Osteoblast (primary cell): ENCODE measurements at places on chromosomes 5 and 9. TPM values are rescaled to one million over a fixed set of nuclear protein-coding genes. Genes with fewer than 3 reads are reported as not detected.

GRCh38 chr9:101562966-101563365, 29.3 kb downstream of the RNF20 start:
- no peak for DNase-seq

The ZNF484 gene
- total RNA-seq: 13.0 and 14.4 TPM in 2 replicates

The RNF183 gene
- total RNA-seq: not detected in 2 replicates

GRCh38 chr9:110452227-110452801, 114.7 kb upstream of the TXNDC8 start:
- DNase-seq: peak; percentile 18

- DNase-seq: no peak
These were observed 179.3 kb downstream of the C9orf152 start for GRCh38 chr9:110028676-110029075.

DNA sequence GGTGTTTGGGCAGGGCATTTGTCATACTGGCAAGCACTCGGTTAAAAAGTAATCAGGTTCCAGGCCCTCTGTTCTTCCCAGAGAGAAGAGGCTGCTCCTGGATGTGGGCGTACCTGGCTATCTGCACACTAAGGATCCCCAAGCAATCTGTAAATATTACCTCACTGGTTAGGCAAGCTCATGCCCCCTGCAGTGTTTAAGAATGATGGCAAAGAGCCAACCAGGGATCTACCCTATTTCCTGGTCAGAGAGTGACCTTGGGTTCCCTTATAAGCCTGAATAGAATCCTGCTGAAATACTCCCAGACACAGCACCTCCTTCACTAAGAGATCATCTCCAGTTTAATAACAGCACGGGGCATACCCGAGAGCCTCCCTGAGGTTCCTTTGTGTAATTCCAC, 181.2 kb downstream of the PIK3R1 start:
- DNase-seq: no peak

DNA sequence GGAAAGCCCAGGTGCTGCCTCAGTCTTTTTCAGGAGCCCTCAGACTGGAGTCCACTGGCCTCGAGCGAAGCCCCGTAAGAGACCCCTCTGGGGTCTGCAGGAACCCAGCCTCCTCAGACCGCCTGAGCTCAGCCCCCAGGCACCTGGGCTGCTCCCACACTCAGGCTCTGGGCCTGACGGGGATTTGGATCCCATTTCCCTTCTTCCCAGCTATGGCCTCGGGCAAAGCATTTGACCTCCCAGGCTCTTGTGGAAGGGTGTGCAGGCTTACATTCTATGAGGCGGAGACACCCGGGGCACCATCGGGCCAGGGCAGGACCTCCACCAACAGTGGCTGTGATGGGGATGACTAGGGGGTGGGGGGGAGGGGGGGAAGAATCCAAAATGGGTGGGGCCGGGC, 4.5 kb downstream of the AGPAT2 start:
- no peak for DNase-seq

- peak; percentile 45 for DNase-seq
These were observed 651 bp downstream of the HRH2 start for GRCh38 chr5:175658299-175659145.

DNA sequence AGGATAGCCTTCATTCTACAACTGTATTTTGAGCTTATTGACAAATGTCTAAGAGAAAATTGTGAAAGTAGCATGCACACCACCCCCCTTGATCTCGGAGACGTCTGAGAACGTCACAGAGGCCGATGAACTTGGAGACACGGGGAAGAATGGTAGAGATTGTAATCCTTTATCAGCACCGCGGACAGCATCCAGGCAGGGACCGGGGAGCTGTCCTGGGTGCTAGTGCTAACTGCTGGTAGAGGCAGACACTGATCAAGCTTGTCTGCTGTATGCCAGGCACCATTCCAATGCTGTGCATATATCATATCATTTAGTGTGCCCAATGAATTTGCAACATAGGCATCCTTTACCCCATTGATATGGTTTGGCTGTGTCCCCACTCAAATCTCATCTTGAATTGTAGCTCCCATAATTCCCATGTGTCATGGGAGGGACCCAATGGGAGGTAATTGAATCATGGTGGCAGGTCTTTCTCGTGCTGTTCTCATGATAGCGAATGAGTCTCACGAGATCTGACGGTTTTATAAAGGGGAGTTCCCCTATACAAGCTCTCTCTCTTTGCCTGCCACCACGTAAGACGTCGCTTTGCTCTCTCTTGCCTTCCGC, 98.8 kb downstream of the LHX2 start:
- peak; percentile 95 for DNase-seq

DNA sequence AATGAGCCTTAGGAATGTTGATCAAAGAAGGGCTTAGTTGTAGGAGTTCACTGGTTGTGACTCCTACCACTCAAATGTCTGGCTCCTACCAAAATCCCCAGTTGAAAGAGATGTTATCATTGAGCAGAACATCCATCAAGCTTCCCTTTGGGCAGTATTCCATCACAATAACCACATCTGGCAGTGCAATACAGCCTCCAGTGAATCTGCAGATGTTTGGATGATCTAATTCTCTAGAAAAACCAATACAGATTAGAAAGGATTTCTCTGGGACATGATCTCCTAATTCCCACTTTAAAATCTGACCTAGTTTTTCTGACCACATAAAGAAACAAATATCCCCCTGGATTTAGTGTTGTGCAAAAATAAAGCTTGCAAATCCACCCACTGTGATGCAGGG, 81.6 kb downstream of the TMEM215 start:
- DNase-seq: no peak

GRCh38 chr5:76556511-76557221, 66.5 kb downstream of the F2RL2 start:
- DNase-seq: no peak

The ROPN1L gene
- total RNA-seq: 0.59 and 0.72 TPM in 2 replicates

- no peak for DNase-seq
These were observed 203.7 kb downstream of the SEMA6A start for GRCh38 chr5:116370886-116371285.

DNA sequence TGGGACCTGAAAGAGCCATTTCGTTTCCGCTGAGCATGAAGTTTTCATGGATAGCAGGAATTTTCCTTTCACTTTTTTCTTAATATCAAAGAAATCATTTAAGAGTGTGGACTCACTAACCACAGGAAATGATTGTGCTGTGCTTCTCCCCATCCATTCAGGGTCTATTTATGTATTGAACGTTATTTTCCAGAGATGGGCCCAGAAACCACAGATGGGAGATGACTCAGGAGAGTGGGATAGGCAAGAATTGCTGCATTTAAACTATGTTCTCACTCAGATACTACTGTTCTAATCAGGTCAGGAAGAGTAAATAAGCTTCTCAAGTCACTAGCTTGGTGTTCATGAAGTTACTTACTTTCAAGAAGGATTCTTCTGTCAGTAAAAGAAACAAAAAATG, 763.8 kb downstream of the DTWD2 start:
- no peak for DNase-seq

GRCh38 chr5:168676501-168676900, 97.3 kb upstream of the PANK3 start:
- no peak for DNase-seq

The NCS1 gene
- total RNA-seq: 43.0 and 49.9 TPM in 2 replicates

DNA sequence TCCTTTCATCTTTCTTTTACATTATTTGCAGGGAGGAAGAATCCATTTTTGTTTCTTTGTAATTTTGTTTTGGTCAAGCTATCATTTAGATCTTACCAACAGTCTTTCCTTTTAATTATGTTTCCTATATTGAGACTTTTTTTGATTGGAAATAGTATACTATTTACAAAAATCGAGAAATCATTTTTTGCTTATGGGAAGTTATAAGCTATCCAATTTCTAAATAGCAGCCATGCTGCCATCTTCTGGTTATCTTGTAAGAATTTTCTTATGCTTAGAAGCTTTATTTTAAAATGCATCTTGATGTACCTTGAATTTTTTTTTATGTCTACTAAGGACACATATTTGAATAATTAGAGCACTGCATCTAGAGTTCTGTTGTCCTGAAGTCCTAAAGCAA, 821.2 kb downstream of the PTPRD start:
- no peak for DNase-seq

The TAF11L10 gene
- total RNA-seq: not detected in 2 replicates

- DNase-seq: peak; percentile 25
These were observed 147.0 kb downstream of the DCP2 start for GRCh38 chr5:113123618-113124017.

GRCh38 chr5:132458651-132459030, 31.9 kb downstream of the IRF1 start:
- DNase-seq: no peak

GRCh38 chr5:172389578-172390112, 64.7 kb downstream of the SH3PXD2B start:
- no peak for DNase-seq

DNA sequence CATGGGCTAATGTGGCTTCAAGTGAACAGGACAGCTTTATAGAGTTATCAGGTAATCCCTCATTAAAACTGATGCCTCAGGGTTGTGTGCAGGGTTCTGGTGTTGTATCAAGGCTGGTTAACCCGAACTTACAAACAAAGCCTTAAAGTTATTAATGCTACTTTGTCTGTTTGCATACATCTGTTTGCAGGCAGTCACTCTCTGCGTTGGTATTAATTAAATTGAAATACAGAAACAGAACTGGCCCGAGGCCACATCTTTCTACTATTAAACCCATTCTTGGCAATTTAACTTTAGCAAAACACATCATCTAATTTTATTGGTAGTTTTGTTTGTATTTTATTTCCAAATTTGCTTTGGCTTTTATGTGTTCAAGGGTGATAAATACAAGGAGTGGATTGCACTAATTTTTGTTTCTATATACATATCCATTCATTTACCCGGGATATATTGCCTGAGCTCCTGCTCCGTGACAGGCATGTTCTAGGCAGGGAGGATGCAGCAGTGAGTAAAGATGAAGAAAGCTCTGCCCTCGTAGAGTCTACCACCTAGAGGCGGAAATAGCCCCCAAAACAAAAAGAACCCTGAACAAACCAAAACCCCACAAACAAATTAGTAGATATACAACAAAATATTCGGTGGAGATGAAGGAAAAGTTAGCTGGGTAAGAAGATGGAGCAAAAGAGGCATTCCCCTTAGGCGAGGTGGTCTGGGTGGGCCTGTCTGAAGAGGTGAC, 164.2 kb downstream of the MACROH2A1 start:
- DNase-seq: peak; percentile 56

The LCN15 gene
- total RNA-seq: not detected in 2 replicates

DNA sequence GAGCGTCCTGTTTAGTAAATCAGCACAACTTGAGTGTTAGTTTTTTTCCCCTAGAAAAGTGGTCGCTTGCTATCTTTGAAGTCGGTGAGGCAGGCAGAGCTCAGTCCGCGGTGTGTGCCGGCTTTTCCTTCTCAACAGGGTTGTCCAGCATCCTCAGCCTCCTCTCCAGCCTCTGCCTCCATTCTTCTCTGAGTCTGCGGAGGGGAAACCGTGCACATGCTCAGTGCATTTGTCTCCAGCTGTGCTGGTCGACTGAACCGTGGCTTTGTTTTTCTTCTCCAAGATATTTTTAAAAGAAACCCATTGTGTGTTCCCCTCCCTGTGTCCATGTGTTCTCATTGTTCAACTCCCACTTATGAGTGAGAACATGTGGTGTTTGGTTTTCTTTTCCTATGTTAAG, 25.3 kb downstream of the FAM240B start:
- no peak for DNase-seq

The IL3 gene
- total RNA-seq: not detected in 2 replicates

- no peak for DNase-seq
These were observed 294.1 kb downstream of the FANCC start for GRCh38 chr9:95023217-95024003.

- DNase-seq: peak; percentile 90
These were observed 116.8 kb downstream of the RGS3 start for GRCh38 chr9:113580041-113580953.

The HSD17B3 gene
- total RNA-seq: under 0.01 TPM in 1 of 2 replicates, not detected in the other

The SHOC1 gene
- total RNA-seq: under 0.01 TPM in 2 replicates

The CLTA gene
- 253 and 262 TPM in 2 replicates for total RNA-seq

DNA sequence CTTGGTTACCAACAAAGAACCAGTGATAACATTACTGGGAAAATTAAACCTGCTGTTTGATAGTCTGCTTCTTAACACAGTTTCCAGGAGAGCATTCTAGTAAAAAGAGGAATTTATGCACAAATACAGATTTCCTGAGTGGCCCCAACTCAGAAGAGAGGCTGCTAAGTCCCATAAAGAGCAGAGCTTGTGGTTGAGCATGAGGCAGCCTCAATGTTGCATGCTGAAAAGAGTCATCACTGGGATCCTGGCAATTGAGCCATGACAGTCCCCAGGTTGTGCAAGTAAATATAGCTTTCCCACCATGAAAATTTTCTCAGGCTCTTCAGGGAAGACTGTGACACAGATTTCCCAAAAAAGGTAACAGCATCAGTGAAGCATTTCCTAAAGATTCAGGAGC, 47.5 kb upstream of the ADRB2 start:
- DNase-seq: no peak

DNA sequence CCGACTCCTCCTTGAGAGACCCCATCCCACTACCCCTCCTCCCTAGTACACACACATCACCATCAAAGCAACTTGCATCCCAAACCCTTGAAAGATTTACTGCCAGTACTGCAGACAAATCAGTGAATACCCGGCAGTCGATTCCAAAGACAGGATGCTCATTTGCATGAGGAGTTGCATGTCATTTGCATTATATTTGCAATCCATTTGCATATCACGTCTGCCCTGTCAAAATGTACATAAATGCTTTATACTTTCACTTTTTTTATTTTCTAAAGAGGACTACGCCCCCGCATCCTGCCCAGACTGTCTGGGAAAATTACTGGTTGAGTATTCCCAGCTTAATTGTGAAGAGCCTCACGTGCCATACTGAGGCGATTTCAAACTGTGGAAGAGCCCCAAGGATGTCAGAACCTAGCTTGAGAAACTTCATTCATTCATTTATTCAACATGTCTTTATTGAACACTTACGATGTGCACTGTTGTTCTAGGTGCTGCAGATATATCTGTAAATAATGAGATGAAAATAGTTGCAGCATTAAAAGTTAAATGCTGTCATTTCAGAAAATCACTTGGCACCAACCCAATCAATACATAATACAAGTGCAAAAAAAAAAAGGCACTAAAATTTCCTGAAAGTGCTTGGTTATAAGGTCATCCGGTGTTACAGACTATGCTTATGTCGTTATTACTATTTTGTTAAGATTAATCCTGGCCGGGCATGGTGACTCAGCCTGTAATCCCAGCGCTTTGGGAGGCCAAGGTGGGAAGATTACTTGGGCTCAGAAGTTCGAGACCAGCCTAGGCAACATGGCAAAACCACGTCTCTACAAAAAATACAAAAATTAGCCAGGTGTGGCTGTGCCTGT, 17.2 kb upstream of the SIL1 start:
- DNase-seq: peak; percentile 73

- no peak for DNase-seq
These were observed 64.0 kb downstream of the STX17 start for GRCh38 chr9:99970481-99970880.

DNA sequence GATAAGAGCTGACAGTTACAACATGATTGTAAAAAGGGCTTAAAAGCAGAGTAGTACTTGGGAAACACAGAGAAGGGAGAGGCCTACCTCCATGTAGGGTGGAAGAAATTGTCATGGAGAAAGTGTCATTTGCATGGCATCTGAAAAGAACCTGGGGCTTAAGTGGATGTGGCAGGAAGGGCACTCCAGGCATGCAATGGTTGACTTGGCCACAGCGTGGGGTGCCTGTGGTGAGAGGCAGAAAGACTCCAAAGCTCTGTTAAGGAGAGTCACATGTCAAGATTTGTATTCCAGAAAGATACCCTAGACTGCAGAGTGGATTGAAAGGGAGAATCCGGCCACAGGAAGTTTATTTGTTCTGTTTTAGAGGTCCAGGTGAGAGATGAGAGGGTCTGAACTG, 2.4 kb downstream of the POLR3G start:
- DNase-seq: no peak

The NIM1K gene
- 0.88 and 1.1 TPM in 2 replicates for total RNA-seq
